ENCODE measurements at places on chromosomes 4 and X. TPM values are rescaled to one million over a fixed set of nuclear protein-coding genes. Genes with fewer than 3 reads are reported as not detected.

GRCh38 chrX:83336454-83336853, 171.6 kb upstream of the POU3F4 start:
- DNase-seq, result no peak

Gene WWC2
- polyA plus RNA-seq, result 34.4 TPM

DNA sequence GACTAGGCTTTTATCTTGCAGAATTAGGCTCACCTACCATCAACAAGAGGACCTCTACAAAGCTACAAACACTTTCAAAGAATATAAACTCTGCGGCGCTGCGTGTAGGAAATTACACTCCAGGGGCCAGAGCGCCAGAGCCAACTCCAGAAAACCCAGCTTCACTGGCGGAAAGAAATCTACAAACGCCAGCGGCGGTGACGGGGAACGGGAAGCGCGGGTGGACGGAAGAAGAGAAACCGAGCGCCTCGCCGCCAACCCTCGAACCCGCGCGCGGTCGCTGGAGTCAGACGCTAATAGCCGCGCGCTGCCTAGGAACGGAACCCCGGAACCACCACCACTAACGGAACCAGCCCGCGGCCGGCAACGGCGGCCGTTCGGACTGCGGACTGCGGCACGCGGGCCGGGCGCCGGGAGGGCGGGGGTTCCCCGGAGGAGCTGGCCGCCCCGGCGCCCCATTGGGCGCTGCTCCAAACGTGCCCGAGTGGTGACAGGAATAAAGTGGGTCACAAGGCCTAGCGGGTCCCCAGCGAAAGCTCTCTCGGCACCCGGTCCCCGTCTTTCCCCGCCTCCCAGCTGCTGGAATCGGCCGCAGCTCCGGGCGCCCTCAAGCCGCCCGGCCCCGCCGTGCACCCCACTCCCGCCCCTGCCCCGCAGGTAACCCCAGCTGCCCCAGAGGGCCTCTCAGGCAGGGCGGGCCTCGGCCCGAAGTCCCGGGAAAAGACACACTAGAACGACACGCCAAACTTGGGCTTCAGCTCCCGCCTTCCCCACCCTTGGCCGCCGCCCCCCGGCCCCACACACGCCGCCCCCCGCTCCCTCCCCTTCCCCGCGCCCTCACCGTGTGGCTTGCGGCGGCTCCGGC, 836 bp downstream of the CLOCK start:
- peak; percentile 77 for DNase-seq

Gene BRS3
- 0.49 TPM for polyA plus RNA-seq

DNA sequence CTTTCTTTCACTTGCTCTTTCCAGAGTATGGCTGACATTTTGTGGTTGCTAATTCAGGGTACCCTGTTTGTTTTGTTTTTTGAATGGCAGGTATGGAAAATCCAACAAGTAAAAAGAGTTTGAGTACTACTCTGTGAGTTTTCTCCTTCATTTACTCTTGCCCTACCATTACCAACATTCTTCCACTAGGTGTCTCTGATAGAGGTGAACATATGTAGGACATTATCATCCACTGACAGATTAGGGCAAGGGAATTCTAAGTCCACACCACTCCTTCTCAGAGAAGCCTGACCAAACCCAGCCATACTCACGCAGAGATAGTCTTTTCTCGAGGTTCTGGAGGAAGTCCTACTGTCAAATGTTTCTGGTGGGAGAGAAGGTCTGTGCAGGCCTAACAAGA, 36.7 kb upstream of the HDAC8 start:
- DNase-seq, result no peak

GRCh38 chrX:8484360-8484949, 19.8 kb downstream of the VCX3B start:
- DNase-seq, result no peak

Gene TBC1D19
- 5.7 TPM for polyA plus RNA-seq

GRCh38 chr4:142563682-142564291, 282.3 kb downstream of the INPP4B start:
- no peak for DNase-seq

GRCh38 chr4:131304686-131305085, 1844.4 kb upstream of the PCDH10 start:
- no peak for DNase-seq

Gene SPANXB1
- 59.5 TPM for polyA plus RNA-seq

- DNase-seq, result no peak
Observed at GRCh38 chr4:180518906-180519305, 1724.3 kb upstream of the TENM3 start.

Gene LGI2
- 3.4 TPM for polyA plus RNA-seq

GRCh38 chr4:108458681-108459080, 161.7 kb upstream of the RPL34 start:
- DNase-seq, result no peak

- peak; percentile 82 for DNase-seq
Observed at GRCh38 chr4:151325111-151325948, at the start of gene SH3D19. TSS of gene SH3D19 (minus strand) at chr4:151325605. CDS start at chr4:151325352, 253 bp downstream.

GRCh38 chr4:147299205-147299604, 181.7 kb upstream of the EDNRA start:
- DNase-seq, result no peak

- no peak for DNase-seq
Observed at GRCh38 chr4:99458911-99459447, 23.8 kb upstream of the ADH7 start.
